ENCODE measurements at places on chromosomes 2 and 18.

DNA sequence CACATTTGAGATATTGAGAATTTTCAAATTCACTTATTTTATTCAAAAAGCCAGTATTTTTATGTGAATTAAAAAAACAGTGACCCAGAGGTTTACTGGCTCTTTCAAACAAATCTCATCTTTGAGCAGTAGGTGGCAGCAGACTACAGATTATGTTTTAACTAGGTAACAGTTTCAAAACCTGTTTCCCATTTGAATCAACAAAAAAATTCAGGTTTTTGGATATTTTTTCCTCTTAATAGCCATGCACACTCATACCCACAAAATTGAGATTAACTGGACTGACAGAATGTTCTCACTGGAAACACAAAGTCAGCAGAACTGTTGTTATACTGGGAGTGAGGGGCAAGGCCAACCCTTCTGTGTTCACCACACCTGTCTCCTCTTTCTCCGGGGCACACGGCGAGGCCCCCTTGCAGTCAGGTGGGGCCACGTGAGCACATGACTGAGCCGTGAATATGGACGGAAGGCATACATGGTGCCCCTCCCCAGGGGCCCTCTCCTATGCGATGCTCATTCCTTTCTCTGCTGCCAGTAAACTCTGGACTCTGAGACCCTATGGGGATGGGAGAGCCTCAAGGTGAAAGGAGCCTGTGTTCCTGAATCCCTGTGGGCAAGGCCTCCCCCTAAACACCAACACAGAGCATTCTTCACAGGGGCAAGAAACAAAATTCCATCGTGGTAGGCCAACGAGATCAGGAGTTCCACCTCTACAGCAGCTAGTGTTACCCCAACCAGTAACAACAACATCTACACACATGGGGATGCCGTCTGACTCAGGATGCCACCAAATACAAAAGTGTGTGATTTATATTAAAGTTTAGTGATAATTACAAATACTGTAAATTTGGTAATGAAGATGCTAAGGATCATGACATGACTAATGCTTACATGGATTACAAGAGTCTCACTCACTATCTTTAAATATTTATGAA, 80.4 kb downstream of the LPIN2 start:
- no peak for DNase-seq

DNA sequence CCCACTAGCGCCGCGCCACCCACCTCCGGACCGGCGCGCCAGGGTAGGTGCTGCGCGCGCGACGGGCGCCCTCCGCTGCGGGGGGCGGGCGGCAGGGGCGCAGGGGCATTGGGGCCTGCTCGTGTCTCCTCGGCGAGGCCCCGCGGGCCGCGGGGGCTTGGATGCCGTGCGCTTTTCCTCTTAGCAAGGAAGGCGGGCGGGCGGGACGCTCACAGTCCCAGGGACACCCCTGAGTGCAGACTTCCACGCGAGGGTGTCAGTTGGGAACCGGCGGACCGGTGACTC, 748 bp downstream of the TWIST2 start:
- DNase-seq = no peak

DNA sequence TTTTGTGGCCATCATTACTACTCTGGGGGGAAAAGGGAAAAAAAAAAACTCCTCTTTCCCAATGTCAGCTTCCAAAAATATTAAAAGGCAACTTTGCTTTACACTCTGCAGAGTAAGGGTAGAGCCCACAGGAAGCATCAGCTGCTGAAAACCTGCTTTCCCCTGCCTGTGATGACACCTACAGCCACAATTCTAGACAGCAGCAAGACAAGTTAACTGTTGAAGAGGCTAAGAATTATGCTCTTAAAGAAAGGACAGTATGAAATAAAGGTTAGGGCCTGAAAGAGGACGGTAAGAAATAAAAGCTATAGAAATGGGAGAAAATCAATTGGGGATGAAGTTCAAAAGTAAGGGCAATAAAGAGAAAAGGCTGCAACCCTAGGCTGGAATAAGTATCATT, 3.0 kb downstream of the PDE11A start:
- DNase-seq = no peak

- no peak for DNase-seq
Observed at GRCh38 chr2:25797620-25798488, 80.4 kb downstream of the ASXL2 start.

GRCh38 chr2:160362541-160362940, 131.1 kb downstream of the RBMS1 start:
- no peak for DNase-seq

- no peak for DNase-seq
Observed at GRCh38 chr18:73896685-73897084, 250.9 kb downstream of the FBXO15 start.

GRCh38 chr18:9697121-9697520, 11.0 kb upstream of the RAB31 start:
- DNase-seq = no peak

GRCh38 chr2:190088917-190089316, 26.4 kb upstream of the MSTN start:
- no peak for DNase-seq

GRCh38 chr2:217469203-217469810, 533.5 kb downstream of the TNS1 start:
- DNase-seq = no peak

GRCh38 chr18:79950515-79951341, 725 bp downstream of the SLC66A2 start:
- no peak for DNase-seq

DNA sequence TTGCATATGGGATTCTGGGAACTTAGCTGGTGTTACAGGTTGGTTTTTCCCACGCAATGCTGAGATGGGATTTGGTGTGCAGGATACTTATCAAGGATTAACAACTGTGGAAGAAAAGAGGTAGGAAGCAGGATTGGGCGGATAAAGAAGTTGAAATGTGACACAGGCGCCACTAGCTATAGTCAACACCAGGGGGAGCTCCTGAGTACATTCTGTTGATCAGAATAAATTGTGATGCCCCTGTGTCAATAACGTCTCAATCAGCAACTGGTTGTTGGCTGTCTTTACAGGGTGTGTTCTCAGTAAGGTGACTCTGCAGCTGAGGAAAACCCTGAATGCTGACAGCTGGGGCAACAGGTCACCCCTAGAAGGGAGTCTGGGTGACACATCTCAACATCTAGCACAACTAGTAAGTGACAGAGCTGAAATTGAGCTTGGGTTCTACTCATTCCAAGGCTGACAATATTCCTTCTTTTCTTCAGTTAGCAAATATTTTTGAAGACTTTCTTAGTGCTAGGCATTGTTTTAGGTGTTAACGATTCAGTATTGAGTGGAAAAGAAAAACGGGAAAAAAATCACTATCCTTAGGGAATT, 143.0 kb downstream of the ARL6IP6 start:
- DNase-seq = no peak

- DNase-seq = no peak
Observed at GRCh38 chr2:151181524-151181923, 80.1 kb downstream of the RBM43 start.

DNA sequence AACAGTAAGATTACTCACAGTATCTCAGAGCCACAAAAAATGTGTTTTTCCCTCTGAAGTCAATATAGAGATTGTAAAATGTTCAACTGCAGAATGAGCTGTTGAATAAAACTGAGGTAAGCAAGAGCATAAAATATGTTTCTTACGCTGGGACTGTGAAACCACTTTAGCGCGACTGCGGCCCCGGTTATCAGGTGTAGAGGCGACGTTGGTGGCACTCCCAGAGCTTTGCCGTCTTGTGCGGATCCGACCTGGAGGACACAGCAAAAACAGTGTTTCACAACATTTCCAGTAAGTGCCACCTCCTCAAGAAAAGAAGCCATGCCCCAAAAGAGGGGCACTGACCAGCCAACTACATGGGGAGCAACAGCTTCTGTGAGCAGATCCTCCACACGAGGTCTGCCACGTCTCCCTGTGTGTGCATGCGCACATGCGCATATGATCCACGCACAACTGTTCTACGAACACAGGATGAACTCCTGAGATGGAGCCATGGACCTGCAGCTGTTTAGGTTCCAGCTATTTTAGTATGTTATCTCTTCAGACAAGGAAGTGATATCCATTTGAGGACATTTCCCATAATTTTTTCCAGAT, 100.7 kb upstream of the RNU4ATAC start:
- no peak for DNase-seq

DNA sequence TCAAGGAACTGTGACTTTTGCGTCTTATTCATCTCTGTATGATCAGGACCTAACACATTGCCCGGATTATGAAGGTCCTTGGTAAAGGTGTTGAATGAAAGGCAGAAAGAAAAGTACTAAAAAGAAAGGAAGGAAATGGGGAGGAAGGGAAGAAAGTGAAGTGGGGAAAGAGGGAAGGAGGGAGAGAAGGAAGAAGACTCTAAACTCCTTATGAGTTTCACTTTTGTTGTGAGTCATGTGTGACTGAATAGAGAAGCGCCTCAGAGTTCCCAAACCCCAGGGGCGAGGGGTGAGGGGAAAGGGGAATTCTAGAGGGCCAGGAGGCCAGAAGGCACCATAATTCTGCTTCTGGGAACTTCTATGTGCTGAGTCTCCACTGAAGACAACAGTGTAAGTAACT, 30.9 kb upstream of the OSBPL6 start:
- DNase-seq = no peak

- no peak for DNase-seq
Observed at GRCh38 chr2:188434018-188434417, 142.3 kb downstream of the GULP1 start.

- no peak for DNase-seq
Observed at GRCh38 chr18:49514577-49514976, 27.5 kb upstream of the C18orf32 start.

DNA sequence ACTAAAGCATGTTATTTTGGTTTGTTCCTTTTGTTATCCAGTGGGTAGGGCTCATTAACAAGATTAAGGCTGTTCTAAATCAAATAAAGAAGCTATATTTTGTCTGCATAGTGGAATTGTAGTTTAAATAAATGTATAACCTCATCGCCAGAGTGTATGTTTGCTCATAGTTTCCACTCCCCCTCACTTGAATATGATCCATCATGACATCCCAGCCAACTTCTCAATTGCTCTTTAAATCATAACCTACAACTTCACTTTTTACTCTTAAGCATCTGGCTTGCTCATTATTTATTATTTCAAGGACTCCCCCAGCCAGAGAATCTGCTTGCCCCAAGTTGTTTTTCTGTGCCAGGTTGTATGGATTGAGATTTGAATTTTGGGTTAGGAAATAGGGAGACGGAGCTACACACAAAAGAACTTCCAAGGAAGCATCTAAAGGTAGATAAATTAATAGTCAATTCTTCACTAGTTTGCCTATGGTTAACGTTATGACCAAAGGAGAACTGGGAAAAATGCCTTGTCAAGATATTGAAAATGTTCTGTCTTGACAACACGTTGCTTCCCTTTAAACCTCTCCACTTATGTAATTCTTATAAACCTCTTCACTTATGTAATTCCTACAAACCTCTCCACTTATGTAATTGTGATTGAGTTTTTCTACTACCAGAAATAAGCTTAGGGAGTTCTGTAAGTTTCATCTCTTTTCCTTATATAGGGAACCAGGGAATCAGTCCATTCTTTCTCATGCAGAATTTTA, 55.4 kb upstream of the UPP2 start:
- no peak for DNase-seq

- no peak for DNase-seq
Observed at GRCh38 chr2:66875941-66876462, 441.1 kb downstream of the MEIS1 start.

DNA sequence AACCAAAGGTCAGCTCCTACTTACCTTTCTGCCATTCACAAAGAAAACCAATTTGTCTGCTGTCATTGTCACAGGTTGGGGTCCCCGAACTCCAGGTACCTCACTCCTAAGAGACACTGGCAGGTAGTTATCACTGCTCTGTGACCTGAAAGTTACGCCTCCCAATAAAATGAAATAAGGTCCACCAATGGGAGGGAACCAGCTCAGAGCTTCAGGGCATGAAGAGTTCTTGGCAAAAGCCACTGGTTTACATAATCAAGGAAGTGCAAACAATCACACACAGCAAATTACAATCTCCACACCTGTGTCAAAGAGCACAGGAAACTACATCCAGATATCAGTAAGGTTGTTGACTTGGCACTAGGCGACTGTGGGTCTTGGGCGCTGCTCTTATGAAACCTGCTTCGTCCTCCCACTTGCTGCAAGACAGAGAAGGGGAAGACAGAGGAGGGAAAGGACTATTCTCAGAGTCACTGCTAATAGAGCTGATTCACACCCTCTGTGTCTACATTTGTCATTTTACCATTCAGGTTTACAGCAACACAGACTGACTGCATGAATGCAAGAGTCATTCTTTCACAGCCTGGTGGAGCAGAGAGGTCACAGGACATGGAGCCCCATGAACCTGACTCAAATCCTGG, at the start of gene XDH:
XDH (minus strand) TSS at position 142 of the 641 bp plus-strand sequence; CDS start at position 66, 76 bp downstream.
- no peak for DNase-seq

DNA sequence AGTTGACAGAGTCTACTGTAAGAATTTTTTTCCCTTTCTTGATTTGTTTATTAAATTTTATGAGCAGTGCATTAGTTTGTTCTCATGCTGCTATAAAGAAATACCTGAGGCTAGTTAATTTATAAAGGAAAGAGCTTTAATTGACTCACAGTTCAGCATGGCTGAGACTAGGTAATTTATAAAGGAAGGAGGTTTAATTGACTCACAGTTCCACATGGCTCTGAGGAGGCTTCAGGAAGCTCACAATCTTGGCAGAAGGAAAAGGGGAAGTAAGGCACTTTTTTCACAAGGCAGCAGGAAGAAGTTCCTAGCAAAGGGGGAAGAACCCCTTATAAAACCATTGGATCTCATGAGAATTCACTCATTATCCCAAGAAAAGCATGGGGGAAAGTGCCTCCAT, 191.4 kb upstream of the VRK2 start:
- no peak for DNase-seq

- no peak for DNase-seq
Observed at GRCh38 chr2:98086491-98087446, at the start of gene VWA3B. Gene VWA3B (plus strand): TSS chr2:98087167. CDS start chr2:98093093, 5,926 bp downstream.

DNA sequence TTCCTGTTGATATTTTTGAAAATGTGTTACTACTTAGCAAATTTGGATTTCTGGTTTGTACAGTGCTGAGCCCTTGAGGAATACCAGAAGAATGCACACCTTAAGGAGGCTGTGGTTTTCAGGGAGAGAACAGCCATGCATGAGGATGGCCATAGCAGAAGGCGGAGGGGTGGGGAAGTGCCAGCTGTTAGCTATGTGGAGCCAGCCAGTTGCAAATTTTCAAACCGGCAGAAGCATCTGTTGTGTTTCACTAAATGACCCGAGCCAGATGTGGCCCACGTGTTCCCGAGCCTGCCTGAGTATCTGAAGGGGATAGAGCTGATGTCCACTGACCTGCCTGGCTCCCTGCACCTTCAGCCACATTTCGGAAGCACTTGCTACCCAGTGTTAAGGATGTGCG, 16.4 kb upstream of the RBM44 start:
- DNase-seq = no peak

Measured in cortex of kidney (tissue), 1 donor.